ENCODE measurements at places on chromosomes 1 and 21.

- DNase-seq = no peak
Observed at GRCh38 chr1:180674603-180675530, 43.0 kb downstream of the XPR1 start.

GRCh38 chr1:3535732-3536131 is 75.6 kb downstream of the MEGF6 start:
- DNase-seq = no peak

- no peak for DNase-seq
Observed at GRCh38 chr1:184422490-184423233, 35.8 kb downstream of the C1orf21 start.

DNA sequence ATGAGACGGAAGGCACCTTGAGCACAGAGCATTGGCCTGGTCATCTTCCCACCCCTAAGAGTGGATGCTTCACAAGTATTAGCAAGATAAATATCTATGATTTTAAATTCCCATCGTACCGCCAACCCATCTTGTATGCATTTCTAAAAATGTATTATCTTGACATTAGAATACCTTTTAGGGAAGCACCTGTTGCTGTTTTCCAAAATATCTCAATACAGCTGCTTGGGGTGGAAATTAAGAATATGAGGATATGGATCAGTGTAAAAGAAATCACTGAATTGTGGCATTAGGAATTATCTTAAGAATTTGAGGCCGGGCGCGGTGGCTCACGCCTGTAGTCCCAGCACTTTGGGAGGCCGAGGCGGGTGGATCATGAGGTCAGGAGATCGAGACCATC is 166.3 kb downstream of the ETS2 start:
- no peak for DNase-seq

GRCh38 chr1:240646571-240647240 is 34.8 kb upstream of the GREM2 start:
- no peak for DNase-seq

GRCh38 chr1:22575532-22576149 is 12.4 kb downstream of the EPHA8 start:
- no peak for DNase-seq

DNA sequence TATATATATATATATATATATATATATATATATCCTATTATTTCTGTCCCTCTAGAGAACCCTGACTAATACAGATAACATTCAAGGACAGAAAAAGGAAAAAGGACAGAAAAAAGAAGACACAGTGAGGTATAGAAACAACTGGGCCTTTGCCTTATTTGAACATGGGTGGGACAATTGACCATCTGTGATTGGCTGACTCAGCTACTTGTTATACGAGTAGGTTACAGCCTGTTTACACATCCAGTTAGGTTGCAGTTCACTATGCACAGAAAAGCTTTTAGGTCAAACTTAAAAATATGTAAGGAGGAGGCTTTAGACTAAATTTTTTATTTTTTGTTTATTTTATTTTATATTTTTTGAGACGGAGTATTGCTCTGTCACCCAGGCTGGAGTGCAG is 39.8 kb upstream of the RGS8 start:
- no peak for DNase-seq

DNA sequence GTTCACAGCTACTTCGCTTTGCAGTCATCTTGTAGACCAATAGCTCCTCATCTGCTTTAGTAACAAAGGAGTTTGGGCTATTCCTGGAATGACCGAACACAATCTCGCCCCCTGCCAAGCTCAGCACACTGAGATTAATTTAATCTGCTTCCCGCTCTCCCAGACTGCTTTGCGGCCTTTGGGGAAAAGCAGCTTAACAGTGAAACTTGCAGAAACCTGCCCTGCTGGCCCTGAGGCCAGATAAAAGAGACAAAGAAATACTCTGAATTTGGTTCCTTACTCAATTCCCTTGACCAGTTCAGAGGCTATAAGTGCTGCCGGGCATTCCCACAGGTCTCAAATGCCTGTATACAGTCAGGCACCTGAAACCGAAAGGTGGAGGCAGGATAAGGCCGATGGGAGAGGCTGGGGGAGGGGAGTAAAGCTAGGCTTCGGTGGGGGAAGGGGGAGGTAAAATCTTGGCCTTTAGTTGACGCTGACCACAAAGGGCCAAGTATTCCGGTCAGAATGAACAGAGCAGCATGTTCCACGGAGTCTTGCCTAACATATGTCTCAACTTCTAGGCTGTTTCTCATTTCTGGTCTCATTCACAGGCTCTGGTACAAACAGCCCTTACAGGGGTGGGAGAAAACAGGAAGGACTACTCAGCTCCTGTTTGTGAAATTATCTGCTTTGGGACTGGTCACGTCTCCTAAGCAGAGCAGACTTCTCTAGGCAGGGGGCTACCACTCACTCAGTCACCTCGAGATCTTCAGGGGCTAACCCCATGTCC is 17.7 kb upstream of the A3GALT2 start:
- no peak for DNase-seq

GRCh38 chr1:117093870-117094621 is 27.5 kb downstream of the TRIM45 start:
- peak; percentile 32 for DNase-seq

DNA sequence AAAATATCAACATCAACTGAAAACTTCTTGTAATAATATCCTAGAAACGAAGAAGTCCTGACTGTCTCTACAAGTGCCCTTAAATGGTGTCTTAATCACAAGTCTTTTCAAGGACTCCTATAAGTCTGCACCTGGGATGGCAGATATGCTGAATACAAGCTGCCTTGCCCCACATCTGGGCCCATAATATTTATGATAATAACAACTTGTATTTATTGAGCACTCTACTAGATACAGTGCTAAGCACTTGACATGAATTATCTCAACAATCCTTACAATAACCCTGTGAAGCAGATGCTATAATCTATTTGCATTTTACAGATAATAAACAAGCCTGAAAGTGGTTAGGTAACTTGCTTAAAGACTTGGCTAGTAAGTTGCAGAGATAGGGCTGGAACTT is 78.0 kb upstream of the ZNF648 start:
- no peak for DNase-seq

DNA sequence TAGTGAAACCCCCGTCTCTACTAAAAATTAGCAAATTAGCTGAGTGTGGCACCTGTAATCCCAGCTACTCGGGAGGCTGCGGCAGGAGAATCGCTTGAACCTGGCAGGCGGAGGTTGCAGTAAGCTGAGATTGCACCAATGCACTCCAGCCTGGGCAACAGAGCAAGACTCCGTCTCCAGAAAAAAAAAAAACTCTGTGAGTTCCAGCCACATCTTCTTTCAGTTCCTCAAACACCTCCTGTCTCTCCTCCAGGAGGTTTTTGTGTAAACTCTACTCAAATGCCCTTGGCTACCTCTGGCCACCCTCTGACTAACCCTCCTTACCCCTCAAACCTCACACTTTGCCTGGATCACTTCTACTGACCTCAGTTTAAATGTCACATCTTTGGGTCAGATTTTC is 38.1 kb downstream of the RCSD1 start:
- no peak for DNase-seq

- DNase-seq = no peak
Observed at GRCh38 chr1:53614231-53615021, 124.5 kb downstream of the GLIS1 start.

- no peak for DNase-seq
Observed at GRCh38 chr1:6099297-6099696, 53.6 kb downstream of the KCNAB2 start.

DNA sequence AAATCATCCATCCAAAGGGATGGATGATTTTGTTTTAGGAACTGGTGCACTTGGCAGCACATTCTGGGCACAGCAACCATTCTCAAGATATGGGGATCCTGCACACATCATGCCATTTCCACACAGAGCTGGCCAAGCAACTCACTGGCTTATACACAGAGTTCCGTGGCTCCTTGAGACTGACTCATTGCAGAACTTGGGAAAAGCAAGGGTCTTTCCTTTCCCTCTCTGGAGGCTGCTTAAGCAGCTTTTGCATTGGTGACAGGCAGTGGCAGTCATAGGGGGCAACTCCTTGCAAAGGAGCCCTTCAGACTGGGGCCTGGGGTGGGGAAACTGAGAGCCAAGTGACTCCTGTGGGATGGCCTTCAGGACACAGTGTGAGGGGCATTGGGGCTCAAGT is 1.9 kb upstream of the MAD2L2 start:
- DNase-seq = no peak

- DNase-seq = no peak
Observed at GRCh38 chr1:148161053-148161901, 9.2 kb upstream of the NBPF11 start.

DNA sequence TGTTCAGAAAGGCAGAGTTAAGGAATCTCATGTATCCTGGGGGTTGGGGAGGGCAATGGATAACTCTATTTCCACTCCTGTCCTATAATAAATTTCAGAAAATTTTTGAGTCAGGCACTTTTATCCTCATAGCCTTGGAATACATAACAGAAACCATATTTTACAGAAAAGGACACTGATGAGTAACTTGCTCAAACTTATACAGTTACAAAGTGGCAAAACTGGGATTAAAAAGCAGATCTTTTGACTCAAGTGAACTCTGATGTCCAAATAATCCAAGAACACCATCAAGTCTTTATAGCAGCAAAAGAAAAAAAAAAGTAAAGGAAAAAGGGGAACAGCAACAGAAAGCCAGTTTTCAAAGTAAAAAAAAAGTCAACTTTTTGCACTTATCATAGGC is 36.9 kb downstream of the PHC2 start:
- no peak for DNase-seq

GRCh38 chr21:26572702-26573381 is at the start of gene CYYR1:
TSS of gene CYYR1 (minus strand) at chr21:26573286. CDS start at chr21:26572940, 346 bp downstream.
- no peak for DNase-seq

- no peak for DNase-seq
Observed at GRCh38 chr1:7987528-7987927, 26.0 kb downstream of the PARK7 start.

DNA sequence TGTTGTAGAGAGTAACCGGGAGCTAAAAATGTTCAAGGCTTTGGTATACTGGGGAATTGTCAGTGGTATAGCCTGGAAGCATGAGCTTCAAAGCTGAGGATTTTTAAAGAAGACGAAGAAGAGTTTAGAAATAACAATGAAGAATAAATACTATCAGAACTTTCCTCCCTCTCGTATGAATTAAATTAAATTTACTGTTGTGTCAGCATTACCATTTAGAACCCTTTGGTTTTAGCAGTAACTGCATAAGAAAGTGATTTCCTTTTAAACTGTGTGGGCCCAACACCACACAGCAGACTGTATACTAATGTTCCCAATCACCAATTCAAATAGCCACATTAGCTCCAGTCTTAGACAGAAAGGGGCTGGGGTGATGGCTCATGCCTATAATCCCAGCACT is 122.6 kb downstream of the ZNF644 start:
- DNase-seq = no peak

DNA sequence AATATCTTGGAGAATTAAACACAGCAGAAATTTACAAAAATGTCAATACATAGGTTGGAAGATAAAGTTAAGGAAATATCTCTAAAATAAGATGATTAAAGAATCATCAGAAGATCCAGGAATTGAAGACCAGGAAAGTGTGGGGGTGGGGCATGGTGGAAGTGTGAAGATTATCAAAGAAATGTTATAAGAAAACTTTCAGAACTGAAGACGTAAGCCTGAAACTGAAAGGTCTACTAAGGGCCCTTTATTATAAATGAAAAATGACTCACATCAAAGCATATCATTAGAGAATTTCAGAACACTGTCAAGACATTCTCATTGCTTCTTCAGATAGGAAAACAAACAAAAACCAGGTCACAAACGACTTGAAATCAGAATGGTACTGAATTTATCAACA is 92.4 kb upstream of the DPT start:
- DNase-seq = peak; percentile 18

DNA sequence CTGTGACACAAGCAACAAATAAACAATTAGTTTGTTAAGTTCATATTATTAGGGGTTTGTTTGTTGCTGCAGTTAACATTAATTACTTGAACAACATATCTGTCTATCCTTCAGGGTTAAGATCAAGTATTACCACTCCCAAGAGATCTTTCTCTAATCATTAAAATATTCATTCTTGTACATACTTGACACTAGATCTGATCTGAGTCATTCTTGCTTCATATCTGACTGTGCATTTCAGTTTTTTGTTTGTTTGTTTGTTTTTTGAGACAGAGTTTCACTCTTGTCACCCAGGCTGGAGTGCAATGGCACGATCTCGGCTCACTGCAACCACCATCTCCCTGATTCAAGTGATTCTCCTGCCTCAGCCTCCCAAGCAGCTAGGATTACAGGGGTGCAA is 613.3 kb upstream of the PLXNA2 start:
- DNase-seq = no peak

DNA sequence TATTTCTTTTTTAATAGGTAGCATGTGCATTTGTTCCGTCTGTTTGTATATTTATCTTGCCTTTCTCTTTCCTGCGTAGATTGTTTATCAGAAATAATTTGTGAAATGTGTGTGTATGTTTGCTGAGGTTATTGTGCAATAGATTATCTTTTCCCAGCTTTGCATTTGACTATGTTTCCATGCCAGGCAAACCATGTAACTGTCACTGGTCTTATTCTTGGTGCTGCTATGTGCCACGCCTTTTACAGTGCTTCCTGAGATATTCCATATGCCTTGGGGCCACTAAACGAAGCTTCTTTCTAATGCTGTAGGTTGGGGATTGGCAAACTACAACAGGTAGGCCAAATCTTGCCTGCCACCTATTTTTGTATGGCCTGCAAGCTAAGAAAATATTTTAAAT is 598.8 kb downstream of the PLPP3 start:
- no peak for DNase-seq

GRCh38 chr1:166840309-166841274 is 1.3 kb downstream of the POGK start:
- DNase-seq = no peak

GRCh38 chr1:233512538-233512937 is 101.4 kb upstream of the KCNK1 start:
- no peak for DNase-seq

- DNase-seq = no peak
Observed at GRCh38 chr1:147754661-147755060, 5.7 kb downstream of the GJA5 start.

GRCh38 chr1:209661071-209661470 is 8.8 kb upstream of the LAMB3 start:
- DNase-seq = no peak

GRCh38 chr1:36342426-36343185 is 19.2 kb upstream of the EVA1B start:
- DNase-seq = peak; percentile 60

Data from activated naive CD4-positive, alpha-beta T cell treated with anti-CD3 and anti-CD28 coated beads, Interleukin-2, amount 50 U/mL, for 16 hours (primary cell).